Mucosa of gallbladder (tissue), 1 donor: ENCODE measurements at places on chromosomes 5 and 9. TPM values are rescaled to one million over a fixed set of nuclear protein-coding genes. Genes with fewer than 3 reads are reported as not detected.

- DNase-seq = no peak
These were observed 241.1 kb downstream of the CACNA1B start for GRCh38 chr9:138118601-138119071.

- DNase-seq = no peak
These were observed 615.0 kb downstream of the HINT1 start for GRCh38 chr5:130549884-130550561.

GRCh38 chr9:68953771-68954170, 60.1 kb downstream of the PRKACG start:
- no peak for DNase-seq

Gene PCDHGA2
- total RNA-seq = 6.7 TPM

Gene FOXD4L6
- not detected for total RNA-seq
